ENCODE measurements at places on chromosomes 1 and 21.

DNA sequence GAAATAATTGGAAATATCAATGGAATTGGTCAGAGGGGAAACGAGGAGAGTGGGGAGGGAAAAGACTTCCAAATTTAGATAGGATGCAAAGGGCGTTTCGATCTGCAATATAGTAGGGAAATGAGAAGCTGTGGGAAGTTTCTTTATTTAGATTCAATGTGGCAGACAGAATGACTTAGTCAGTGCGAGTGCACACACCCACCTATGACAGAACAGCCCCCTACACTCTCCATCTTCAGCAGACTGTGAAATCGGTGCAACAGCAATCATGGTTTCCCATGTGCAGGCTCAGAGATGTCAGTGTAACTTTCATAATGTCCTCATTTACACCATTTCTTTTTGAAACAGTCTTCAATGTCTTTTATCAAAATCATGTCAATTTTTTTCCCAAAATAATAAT lies 46.0 kb downstream of the DIP2A start:
- no peak for DNase-seq

- no peak for DNase-seq
Observed at GRCh38 chr21:35138665-35139381, 89.7 kb upstream of the RUNX1 start.

DNA sequence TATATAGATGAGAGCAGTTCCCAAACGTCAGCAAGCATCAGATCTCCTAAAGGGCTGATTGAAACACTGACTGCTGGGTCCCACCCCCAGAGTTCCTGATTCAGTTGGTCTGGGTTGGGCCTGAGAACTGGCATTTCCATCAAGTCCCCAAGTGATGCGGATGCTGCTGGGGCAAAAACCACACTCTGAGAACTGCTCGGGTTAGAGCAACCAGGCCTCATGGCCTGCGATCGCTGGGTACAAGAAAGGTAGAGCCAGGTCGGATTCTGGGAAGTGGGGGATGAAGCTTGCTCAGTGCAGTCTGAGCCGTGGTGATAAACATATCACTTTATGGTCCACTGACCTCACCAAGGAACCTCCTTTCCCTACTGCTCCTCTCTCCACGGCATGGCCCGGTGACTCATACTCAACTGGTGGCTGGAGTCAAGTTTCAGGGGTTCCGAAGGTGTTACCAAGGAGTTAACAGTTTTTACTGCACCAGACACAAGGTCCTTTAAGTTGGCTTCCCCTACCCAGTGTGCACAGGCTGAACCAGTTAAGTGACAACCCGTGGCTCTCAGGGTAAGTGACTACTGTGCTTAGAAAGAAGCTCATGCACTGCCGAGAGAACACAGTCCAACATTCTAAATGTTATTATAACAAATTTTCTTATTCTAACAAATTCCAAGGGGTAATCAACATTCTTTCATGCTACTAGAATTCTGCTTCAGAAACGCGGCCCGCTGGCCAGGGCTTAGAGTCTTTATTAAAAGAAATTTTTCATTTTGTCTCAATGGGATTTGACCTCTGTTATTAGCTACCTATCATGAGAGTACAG lies 153.5 kb downstream of the TGFBR3 start:
- DNase-seq, result no peak

- no peak for DNase-seq
Observed at GRCh38 chr1:30904191-30904961, 4.2 kb downstream of the SDC3 start.

DNA sequence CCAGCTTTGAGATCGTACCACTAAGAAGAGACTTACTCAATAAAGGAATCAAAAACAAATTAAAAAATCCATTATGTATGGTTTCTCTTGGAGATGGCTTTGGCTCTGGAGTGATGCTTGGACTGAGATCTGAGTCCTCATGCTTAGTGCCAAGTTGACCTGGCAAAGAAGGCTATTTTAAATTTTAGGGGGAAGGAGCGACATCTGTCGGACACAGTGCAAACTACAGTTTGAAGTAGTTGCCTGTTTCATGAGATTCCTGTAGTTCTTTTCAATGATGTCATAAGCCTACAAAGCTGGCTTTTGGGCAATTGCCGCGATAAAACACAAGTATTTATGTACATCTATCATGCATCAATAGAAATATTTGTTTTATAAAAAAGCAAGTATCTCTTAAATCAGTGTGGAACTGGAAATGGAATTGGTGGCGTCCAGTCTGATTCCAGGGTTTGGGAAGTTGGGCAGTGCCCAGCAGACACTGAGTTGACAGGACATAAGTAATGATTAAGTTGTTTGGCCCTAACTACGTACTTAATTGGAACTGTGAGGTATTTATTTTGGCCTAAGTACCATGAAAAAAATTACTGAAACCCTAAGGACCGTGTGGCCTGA lies 50.0 kb downstream of the TBCE start:
- DNase-seq, result peak; percentile 57

- no peak for DNase-seq
Observed at GRCh38 chr21:45602106-45602505, 41.4 kb upstream of the PCBP3 start.

DNA sequence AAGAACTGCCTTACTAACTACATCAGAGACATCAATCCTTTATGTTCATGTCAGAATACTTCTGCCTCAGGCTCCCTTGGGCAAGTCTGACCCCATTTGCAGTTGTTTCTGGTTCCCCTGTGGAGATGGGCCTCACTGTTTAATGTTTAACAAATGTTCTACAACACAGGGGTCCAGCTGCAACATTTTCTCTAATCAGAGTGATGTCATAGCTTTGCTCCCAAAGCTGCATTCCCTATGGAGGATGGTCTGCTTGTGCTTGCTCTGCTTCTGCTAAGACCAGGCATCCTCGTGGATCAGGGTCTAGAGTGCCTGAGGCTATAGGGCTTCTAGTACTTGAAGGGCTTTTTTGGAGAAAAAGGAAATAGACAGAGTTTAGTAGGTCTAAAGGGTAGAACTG lies 1071.2 kb downstream of the TTLL7 start:
- no peak for DNase-seq

DNA sequence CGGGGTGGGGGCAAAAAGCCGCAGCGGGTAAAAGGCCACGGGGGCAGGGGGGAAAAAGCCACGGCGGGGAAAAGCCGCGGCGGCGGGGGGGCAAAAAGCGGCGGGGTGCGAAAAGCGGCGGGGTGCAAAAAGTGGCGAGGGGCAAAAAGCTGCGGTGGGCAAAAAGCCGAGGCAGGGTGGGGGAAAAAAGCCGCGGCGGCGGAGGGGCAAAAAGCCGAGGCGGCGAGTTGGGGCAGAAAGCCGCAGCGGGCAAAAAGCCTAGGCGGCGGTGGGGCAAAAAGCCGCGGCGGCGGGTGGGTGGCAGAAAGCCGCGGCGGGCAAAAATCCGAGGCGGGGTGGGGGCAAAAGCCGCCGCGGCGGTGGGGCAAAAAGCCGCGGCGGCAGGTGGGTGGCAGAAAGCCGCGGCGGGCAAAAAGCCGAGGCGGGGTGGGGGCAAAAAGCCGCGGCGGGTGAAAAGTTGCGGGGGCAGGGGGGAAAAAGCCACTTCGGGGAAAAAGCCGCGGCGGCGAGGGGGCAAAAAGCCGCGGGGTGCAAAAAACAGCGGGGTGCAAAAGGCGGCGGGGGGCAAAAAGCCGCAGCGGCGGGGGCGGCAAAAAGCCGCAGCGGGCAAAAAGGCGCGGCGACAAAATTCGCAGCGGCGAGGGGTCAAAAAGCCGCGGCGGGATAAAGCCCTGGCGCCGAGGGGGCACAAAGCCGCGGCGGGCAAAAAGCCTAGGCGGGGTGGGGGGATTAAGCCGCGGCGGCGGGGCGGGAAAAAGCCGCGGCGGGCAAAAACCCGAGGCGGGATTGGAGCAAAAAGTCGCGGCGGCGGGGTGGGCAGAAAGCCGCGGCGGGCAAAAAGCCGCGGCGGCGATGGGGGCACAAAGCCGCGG lies 3901.2 kb downstream of the SRGAP2C start:
- no peak for DNase-seq

DNA sequence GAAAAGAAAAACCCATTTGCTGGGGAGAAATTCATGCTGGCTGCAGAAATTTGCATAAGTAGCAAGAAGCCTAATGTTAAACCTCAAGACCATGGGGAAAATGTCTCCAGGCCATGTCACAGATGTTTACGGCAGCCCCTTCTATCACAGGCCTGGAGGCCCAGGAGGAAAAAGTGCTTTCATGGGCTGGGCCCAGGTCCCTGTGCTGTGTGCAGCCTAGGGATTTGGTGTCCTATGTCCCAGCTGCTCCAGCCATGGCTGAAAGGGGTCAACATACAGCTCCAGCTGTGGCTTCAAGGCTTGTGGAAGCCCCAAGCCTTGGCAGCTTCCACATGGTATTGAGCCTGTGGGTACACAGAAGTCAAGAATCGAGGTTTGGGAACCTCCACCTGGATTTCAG lies 93.0 kb downstream of the HFM1 start:
- DNase-seq, result no peak

- DNase-seq, result no peak
Observed at GRCh38 chr1:3359351-3359750, 95.1 kb upstream of the ARHGEF16 start.

GRCh38 chr21:33234635-33235520 lies 5.1 kb downstream of the IFNAR2 start:
- no peak for DNase-seq

DNA sequence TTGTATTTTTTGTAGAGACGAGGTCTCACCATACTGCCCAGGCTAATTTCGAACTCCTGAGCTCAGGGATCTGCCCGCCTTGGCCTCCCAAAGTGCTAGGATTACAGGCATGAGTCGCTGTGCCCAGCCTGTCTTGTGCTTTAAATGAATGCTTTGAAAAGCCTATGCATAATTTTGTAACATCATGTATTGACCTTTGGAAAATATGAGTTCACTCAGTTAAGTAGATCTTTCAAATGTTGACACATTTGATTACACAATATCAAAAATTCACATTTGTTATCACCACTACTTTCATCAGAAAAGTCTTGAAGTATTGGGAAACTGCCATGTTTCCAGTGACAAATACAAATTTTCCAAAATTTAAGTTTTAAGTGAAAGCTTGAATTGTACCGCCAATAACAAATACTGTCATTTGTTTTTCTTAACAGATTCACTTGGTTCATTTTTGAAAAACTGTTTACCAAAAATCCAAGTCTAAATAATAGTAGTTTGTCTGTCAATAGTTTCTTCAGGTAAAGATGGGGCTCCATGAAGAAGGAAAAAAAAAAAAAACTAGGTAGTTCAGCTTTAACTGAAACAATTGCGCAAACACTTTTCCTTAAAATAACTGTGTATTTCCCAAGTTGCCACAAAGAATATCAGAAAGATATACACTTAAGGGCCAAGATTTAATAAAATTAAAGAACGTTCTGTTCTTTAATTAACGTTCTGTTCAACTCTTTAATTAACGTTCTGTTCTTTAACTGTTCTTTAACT lies 233.2 kb upstream of the NR5A2 start:
- no peak for DNase-seq

DNA sequence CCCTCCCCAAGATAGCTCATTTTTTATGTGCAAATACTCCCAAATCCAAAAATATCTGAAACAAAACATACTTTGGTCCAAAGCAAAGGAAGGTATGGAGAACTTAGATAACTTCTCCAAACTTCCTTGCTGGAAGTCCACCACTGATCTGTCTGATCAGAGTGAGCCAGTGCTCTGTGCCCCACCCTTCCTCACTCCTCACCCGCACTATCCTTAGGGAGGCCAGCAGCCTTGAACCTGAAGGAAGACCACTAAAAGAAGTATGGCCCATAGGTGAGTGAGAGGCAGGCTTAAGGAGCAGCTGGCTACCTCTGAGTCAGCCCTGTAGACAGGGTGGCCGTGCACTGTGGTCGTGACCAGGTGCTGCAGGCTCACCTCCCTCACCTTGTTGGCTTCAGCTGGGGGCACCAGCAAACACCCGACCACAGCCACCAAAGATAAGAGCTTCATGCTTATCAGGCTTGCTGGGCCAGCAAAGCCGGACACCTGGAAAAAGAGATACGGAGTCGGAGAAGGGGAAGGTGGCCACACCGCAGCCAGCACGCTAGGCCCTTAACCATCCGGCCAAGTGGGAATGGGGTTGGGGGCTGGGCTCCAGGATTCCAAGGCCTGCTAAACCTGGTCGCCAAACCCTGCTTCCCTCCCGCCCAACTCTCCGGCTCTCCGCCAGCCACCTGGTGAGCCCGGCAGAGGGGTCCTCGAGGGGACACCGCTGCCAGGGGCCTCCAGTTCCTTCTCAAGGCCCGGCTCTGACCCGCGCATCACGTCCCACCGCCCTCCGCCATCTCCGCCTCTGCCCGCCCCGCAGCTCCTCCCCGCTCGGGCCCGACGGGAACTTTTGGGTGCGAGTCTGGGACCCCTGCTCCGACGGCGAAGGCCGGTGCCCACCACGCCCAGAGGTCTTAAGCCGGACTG lies 543 bp downstream of the TMEM9 start:
- DNase-seq, result no peak

- DNase-seq, result no peak
Observed at GRCh38 chr1:13585612-13585991, 2.0 kb downstream of the PDPN start.

DNA sequence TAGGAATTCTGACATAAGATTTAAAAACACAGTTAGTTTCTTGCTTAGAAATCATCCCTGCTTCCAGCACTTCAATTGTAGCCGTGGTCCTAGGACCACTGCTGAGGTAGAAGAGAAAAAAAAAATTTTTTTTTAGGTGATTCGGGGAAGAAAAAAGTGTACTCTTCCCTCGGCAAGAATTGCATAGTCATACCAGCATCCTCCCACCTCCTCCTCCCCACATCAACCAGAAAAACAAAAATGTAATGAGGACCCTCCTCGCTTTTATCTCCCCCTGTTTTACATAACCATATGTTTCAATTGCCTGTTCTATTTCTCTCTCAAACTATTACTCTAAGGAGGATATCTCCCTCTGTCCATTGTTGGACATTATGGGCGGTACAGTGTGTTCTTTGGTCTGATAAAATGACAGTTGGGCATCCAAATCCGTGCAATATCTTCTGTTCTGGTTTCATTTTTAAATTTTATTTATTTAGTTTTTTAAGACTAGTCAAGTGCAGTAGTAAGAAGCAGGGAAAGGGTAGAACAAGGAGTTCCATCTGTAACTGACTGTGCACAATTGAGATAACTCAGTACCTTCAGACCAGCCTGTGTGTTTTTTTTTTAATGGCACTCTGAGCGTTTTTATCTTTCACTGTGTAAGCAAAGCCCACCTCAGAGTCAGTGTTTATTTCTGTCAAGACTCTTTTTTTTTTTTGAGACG lies 10.4 kb upstream of the MFSD2A start:
- DNase-seq, result no peak

DNA sequence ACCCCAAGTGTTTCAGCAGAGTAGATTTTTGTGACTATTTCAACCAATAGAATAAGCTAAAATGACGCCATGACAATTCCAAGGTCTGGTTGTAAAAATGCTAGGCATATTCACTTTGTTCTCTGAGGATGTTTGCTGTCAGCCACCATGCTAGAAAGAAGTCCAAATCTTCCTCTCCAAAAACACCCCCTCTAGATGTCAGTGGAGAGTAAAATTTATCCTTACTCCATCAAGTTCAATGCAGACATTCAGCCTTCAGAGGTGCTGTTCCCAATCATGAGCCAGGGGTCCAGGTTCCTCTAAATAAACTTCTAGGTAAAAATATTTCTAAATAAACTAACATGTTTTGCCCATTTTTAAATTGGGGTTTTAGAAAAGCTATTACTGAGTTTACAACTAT lies 395.4 kb upstream of the ADAMTS5 start:
- DNase-seq, result no peak

GRCh38 chr1:205939690-205940330 lies 3.4 kb downstream of the SLC26A9 start:
- DNase-seq, result no peak

Data from AG09309 (cell line).